ENCODE measurements at places on chromosomes 5 and 9. TPM values are rescaled to one million over a fixed set of nuclear protein-coding genes. Genes with fewer than 3 reads are reported as not detected.

TRPM6 gene
- total RNA-seq, result 0.63 TPM

FSTL4 gene
- total RNA-seq, result 7.5 TPM

STXBP1 gene
- 13.7 TPM for total RNA-seq

LCN10 gene
- total RNA-seq, result not detected

SLIT3 gene
- 109 TPM for total RNA-seq

KCNV2 gene
- not detected for total RNA-seq

HRH2 gene
- total RNA-seq, result 1.4 TPM

TCF7 gene
- 1.1 TPM for total RNA-seq

KIF27 gene
- 18.9 TPM for total RNA-seq

NR5A1 gene
- total RNA-seq, result not detected

DOCK8 gene
- total RNA-seq, result 12.5 TPM

TMEM215 gene
- 0.21 TPM for total RNA-seq

SLC36A1 gene
- total RNA-seq, result 9.8 TPM

CNTNAP3B gene
- total RNA-seq, result 50.2 TPM

ANXA2R gene
- 3.5 TPM for total RNA-seq

OBP2B gene
- not detected for total RNA-seq
